ENCODE measurements at places on chromosomes 2 and 18.

- DNase-seq, result no peak
These were observed 17.3 kb downstream of the ACADL start for GRCh38 chr2:210207929-210208328.

DNA sequence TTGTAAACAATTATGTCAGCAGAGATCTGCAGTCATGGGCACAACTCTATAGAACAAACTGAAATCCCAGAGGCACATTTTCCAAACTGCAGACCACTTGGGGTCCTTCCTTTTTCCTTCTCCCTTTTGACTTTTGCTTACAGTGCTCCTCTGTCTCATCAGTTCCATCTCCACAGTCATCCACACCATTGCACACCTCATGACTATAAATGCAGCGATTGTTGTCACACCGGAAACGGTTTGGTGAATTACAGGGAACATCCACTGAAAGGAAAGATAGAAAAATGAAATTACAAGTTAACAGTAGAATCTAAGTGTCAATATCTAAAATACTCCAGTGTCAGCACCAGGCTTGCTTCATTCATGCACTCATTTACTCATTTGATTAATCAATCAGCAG is 96.4 kb downstream of the DHRS9 start:
- no peak for DNase-seq

DNA sequence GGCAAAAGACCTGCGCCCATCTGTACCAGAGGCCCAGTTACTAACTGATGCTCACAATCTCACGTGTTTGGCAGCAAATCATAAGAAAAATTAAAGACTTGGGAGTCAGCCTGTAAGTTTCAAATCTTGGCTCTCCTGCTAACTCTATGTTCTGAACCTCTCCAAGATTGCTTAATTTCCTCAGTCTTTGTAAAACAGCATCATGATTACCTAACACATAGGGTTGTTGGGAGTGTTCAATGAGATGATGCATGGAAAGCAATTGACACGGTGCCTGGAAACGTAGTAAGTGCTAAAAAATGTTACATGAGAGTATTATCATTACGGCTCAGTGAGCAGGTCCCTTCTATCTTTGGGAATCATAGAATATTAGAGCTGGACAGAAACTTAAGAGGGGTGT is 497.6 kb upstream of the TCF4 start:
- DNase-seq, result no peak

DNA sequence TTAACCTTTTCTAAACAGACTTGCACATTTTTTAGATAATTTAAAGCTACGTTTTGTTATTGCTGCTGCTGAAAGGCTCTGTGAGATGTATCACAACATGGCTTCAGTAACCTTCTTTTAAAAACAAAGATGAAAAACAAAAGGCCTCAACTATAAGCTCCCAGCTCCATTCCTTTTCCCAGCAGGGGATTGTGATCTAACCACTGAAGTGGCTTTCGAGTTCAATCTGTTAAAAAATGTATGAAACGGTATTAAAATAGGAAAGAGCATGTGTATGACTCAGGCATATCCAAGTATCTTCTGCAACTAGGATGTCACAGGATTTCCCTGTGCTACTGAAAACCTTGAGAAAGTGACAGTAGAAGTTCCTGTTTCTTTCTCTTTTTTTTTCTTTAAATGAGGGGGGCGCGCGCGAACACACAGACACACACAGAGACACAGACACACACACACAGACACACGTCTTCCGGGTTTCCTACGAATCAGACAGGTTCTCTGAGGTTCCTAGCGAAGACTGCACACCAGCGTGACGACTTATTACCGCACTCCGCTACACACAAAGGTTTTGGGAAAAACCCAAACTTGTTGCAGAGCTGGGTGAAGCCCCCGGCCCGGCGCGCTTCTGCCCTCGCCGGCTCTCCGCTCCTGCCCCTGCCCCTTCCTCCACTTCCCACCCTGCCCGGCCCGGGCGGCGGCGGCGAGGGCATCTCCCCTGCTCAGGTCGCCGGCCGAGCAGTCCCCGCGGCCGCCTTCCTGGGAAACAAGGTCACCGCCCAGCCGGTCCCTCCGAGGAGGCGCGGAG is 86.8 kb downstream of the RBMS1 start:
- peak; percentile 21 for DNase-seq

- peak; percentile 16 for DNase-seq
These were observed 754.9 kb downstream of the RNF144A start for GRCh38 chr2:7672027-7672684.
